Stimulated activated CD8-positive, alpha-beta memory T cell treated with anti-CD3 and anti-CD28 coated beads, Interleukin-7, amount 100 ng/mL, for 4 hours (primary cell): ENCODE measurements at places on chromosomes 2 and 18.

GRCh38 chr2:71254776-71255175, 27.9 kb upstream of the PAIP2B start:
- no peak for DNase-seq

GRCh38 chr2:150880986-150881385, 380.7 kb downstream of the RBM43 start:
- no peak for DNase-seq

- DNase-seq = no peak
These were observed 9.8 kb downstream of the CKAP2L start for GRCh38 chr2:112754564-112754963.

DNA sequence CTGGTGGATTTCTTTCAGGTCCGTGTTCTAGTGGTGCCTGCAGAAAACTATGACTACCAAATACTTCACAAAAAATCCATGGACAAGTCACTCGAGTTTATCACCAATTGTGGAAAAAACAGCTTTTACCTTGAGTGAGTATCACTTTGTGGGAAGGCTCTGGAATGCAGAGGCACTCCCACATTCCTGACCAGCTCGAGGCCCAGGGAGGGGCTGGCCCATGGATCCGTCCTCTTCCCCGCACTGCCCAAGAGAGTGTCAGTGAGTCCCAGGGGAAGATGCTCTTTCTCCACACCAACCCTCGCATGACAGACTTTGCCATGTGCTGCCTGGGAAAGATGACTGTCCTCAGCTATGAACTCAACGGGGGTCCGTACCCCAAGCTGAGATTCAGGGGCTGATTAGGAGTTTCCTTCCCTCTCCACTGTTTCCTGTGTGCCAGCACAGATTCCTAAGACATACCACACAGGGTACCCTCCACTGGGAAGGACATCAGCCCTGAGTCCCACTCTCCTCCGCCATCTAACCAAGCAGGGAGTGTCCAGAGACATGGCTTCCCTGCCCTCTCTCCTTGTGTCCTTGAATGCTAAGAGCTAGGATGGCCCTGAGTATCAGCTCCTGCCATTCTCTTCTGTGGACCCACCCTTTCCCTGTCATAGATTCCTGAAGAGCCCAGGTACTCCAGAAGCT, 155.9 kb downstream of the LAMA3 start:
- DNase-seq = no peak

DNA sequence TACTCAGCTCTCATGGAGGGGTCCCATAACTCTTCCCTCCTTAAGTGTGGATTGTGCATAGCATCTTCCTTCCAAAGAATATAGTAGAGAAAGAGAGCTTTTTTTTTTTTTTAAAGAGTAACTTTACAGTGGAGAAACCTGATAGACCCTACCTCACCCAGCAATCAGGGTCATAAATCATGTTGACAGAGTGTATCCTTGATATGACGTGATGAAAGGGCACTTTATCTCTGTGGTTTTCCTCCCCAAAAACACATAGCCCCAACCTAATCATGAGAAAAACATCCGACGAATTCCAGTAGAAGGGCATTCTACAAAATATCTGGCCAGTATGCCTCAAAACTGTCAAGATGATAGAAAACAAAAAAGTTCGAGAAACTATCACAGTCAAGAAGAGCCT, 29.5 kb upstream of the MEIS1 start:
- no peak for DNase-seq

DNA sequence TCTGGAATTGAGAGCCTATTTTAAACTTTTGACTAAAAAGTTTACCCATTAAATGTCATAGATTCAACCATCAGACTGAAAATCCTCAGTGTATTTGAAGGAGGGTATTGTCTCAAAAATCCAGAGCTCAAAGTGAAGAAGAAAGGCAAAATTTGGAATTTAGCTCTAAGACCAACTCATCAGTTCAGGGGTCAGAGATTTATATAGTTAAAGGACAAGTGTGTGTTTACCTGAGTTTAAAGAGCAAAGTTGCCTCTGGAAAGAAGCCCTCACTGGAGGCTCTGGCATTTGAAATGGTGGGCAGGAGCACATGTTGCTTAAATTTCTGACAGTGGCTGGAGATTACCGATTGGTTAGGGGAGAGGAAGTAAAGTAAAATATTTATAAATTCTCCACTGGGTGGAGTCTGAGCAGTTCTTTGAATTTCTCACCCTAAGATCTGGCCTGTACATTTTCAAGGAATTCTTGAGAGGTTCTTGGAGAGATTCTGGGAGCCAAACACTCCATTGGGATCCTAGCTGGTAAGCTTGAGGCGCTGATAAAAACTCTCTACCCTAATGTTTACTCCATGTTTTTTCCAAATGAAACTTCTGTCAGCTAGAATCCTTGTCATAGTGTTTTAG, at the start of gene KYNU:
TSS of gene KYNU (plus strand) at position 449 of the 623 bp plus-strand sequence. CDS start 7,704 bp downstream, outside the sequence.
- DNase-seq = no peak

- DNase-seq = no peak
These were observed 12.2 kb downstream of the DOK1 start for GRCh38 chr2:74566754-74567085.

- DNase-seq = no peak
These were observed 31.1 kb upstream of the PNO1 start for GRCh38 chr2:68126561-68126960.

- DNase-seq = no peak
These were observed 15.6 kb downstream of the SUCLG1 start for GRCh38 chr2:84443477-84443876.

DNA sequence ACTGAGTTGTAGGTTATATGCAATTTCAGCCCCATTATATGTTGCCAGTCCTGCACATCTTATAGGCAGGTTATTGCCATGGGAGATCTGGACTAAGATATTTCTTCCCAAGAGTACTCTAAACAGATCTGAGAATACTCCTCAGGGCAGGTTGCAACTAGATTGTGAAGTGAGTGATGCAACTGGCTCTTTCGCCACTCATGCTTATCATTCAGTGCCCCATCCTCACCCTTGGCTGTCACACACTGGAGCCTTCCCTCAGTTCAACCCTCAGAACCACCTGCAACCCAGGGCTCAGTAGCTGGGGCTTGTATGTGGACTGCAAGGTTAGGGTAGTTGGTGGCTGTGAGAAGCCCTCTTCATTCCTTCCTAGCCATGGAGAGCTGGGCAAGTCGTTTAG, 14.1 kb downstream of the MERTK start:
- no peak for DNase-seq

DNA sequence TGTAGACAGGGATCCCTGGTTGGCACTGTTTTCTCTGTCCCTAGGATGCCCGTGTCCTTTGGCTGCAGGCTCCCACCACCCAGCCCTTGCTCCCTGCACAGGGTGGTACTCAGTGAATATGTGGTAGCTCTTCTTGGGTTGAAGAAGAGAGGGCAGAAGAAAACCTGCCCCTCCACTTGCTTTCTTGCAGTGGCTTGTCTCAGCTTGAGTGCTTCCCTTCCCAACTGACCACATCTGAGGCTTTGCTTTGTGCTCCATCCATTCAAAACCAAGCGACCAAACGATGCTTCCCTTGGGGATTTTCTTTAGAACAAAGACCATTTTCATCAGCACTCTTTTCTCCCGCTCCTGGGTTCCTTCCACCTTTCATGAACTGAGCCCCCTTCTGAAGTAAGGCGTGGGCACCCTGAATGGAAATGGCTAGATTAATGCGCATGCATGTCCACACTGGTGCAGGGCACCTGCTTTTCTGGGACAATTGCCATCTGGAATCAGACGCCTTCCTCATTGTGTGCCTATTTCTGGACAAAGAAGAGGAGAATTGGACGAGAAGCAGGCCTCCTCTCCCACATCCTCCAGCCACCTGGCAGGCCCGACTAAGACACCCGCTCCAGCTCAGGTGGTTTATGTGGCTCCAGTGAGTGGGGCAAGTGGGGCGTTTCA, 59.1 kb downstream of the ARL4C start:
- no peak for DNase-seq

DNA sequence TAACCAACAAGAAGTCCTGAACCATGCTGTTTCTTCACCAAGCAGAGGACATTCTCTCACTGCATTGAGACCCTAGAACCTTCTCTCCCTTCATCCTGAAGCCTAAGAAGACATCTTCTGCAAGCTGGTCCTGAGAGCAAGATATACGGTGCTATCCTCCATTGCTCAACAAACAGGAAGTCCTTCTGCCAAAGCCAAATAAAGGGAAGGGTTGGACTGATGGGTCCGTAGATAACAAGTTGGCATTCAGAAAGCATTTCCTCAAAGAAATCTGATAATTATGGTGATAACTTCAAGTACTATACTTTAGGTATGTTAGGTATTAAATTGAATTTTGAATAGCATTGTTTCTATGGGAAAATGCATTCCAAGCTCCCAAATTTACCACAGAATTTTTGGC, 23.3 kb downstream of the GRB14 start:
- DNase-seq = no peak

- DNase-seq = no peak
These were observed 475.1 kb downstream of the TNS1 start for GRCh38 chr2:217527590-217528202.

DNA sequence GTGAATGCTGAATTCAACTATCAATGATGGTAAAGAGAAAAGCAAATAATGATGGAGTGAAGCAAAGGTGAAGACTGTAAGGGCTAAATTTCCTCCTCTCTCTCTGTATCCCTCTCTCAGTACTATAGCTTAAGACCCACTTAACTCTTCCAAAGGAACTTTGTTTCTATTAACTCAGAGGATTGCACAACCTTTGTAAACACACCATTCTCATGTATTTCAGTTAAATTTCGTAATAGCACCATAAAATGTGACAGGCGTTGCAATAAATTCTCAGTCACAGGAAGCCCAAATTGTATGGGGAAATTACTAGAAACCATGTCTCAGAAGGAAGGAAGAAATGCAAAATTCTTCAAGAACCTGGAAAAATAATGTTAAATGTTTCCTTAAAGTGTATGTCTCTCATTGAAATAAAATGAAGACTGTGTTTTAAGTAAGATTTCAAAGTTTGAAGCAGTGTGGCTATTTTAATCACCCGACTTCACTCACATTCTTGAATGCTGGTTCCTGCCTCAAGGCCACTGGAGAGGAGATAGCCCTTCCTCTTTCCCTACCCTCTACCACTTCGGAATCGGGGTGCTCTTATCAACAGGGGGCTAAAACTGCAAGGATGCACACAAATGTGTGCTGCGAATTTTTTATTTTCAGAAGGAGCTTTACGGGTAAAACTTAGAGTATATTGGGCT, 112.1 kb downstream of the FTCDNL1 start:
- no peak for DNase-seq

DNA sequence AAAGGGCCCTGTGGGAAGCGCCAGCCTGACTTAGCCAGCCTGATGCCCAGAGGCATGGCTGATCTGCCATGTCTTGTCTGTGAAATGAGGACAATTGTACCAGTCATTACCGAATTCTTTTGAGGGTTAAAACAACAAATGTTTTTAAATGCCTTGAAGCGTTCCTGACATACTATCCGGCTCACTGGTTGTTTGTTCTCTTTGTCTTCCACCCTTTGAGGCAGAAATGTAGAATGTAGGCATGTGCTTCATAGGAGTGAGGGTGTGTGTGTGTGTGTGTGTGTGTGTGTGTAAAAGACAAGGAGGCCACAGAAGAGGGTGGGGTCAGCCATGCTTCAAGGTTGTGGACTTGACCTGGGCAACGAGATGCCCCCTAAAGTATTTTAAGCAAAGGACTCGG, 35.5 kb downstream of the TGFBRAP1 start:
- DNase-seq = no peak

DNA sequence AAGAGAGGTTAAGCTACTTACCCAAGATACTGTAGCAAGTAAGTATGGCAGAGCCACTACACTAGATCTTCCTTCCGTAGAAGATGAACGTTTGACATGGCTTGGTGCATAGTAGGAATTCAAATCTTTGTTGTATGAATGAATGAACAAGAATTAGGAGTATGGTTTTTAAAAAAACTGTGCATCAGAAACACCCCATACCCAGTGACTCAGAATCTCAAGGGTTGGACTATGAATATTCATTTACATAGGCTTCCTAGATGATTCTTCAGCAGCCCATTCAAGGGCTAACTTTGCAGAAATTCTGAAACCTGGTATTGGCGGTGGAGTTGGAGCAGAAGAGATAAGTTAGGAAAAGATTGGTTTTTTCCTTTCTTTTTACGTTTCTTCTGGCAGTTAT, 5.4 kb downstream of the ACTR3 start:
- no peak for DNase-seq

DNA sequence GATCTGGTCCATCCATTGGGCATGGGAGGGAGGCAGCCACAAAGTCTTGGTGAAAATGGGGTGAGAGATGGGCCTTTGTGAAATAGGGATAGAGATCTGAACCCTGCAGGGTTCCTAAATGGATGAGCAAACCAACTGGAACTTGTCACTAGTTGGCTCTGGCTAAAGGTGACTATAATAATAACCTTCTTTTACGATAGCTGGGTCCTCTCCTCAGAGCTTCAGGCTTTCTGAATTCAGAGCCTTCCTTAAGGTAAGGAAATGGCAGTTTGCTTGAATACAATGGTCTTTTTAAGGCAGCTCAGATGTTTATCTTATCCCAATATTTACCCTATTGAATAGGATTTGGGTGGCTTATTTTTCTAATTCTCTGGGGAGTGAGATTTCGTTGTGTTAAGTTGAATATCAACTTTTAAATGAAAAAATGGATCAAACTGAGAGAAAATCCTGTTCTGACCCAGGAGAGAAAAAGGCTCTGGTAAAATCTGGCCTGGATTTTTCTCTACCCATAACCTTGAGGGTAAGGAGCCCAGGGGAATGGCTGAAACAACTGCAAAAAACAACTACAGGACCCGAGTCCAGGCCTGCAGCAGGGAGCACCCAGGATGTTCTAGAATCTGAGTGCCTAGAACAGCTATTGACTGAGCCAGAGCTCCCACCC, 61.1 kb upstream of the CXCR4 start:
- no peak for DNase-seq

GRCh38 chr2:191386938-191387536, 141.8 kb downstream of the MYO1B start:
- no peak for DNase-seq

DNA sequence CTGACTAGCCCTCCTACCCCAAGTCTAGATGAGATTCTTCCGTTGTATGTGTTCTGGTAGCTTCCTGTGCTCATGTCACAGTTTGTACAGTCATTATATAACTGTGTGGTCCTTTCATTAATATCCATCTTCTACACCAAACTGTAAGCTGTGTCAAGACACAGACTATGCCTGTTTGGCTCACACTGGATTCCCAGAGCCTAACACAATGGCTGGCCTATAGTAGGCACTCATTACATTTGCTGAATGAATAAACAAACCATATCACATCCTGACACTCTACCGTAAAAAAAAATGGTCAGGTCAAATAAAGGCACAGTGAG, 72.6 kb downstream of the ANKRD44 start:
- no peak for DNase-seq

GRCh38 chr2:109644571-109645275, 30.6 kb downstream of the SOWAHC start:
- no peak for DNase-seq

- DNase-seq = no peak
These were observed 420.2 kb upstream of the MEX3C start for GRCh38 chr18:51617572-51618260.

DNA sequence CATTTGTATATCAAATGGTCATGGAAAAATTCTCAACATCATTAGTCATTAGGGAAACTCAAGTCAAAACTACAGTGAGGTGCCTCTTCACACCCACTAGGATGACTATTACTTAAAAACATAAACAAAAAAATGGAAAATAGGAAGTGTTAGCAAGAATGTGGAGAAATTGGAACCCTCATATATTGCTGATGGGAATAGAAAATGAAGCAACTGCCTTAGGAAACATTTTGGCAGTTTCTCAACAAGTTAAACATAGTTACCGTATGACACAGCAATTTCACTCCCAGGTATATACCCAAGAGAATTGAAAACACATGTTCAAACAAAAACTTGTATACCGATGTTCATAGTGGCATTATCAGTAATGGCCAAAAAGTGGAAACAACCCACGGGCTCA, 18.1 kb upstream of the CYP26B1 start:
- DNase-seq = no peak
